Activated T-helper 1 cell treated with anti-CD3 and anti-CD28 coated beads, Interleukin-2, amount 50 U/mL, for 16 hours (primary cell): ENCODE measurements at places on chromosomes 7 and 10.

DNA sequence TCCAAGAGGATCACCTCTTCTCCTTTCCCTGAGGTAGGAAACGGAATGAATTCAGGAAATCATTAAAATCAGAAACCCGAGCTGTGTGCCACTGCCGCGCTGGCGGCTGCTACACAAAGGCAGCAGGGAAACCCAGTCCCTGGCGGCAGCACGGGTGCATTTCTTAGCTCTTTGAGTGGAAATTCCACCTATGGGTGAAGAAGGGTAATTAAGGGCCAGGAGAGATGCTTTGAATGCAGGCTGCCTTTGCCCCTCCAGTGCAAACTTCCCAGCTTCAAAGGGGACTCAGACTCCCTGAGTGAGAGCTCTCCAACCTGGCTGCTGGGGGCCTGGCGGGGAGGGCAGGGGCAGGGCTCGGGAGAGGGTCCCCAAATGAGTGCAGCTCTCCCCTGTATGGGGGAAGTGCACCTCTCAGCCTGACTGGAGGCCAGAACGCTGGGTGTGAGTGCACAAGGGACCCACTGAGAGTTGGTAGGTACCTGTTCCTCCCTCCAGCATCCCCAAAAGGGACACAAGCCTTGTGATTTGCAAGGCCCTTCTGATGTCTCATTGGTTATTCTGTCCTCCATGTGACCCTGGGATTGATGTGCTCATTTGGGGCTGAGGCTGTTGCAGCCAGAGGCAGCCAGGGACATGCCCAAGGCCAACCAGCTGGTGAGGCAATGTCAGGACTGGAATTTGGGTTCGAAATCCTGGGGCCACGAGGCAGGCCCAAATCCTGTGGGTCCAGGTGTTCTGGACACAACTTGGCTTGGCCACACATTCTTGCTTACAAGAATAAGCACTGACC, 16.3 kb upstream of the ZMIZ1 start:
- no peak for DNase-seq

- DNase-seq = no peak
Observed at GRCh38 chr7:134212576-134213546, 85.7 kb downstream of the LRGUK start.

DNA sequence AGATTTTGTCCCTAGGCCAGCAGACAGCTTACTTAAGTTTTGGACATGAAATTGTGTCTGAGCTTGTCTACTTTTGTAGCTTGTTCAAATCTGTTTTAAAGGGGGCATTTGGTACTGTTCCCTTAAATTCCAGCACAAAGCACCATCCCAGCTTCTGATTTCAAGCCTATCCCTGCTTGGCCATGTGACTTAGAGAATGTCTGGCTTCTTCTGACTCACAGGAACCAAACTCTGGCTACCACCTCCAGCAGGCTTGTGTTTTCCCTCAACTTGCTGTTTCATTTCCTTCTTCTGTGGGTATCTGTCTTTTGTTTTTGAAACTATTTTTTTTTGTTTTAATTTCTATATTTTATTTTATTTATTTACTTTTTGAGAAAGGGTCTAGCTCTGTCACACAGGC, 97.9 kb upstream of the FZD8 start:
- DNase-seq = no peak

GRCh38 chr10:8283986-8284385, 229.5 kb downstream of the GATA3 start:
- DNase-seq = no peak

- no peak for DNase-seq
Observed at GRCh38 chr10:33484787-33485186, 150.3 kb upstream of the NRP1 start.

GRCh38 chr10:69438536-69439349, 12.5 kb upstream of the TSPAN15 start:
- DNase-seq = no peak

DNA sequence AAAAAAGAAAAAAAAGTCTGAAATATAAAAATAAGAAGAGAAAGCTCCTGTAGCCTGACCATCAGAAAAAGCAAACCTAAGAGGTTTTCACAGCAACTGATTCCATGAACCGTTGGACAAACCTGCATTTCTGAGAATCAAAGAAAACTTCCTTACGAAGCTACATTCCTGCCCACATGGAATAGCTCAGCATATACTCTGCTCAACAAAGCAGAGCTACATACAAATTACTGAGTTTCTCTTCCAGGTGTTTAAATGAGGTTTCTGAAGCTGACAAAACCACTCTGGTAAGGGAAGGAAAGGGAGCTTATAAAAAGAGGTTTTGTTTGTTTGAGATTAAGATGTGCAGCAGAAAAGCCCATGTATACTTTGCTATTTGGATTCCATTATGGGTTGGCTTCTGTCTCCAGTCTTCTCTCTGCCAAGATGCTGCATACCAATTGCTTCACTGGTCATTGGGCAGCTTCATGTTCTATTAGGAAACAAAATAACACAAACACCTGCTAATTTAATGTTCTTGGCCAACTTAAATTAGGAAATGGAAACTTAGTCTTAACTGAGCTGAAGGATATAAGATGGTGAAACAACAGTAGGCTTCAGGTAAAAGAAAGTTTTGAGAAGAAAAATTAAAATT, 314.1 kb downstream of the LRRTM3 start:
- DNase-seq = no peak

GRCh38 chr10:49173201-49173772, 14.9 kb downstream of the TMEM273 start:
- DNase-seq = no peak

GRCh38 chr10:2611603-2612002, 455.7 kb upstream of the PFKP start:
- no peak for DNase-seq

- DNase-seq = no peak
Observed at GRCh38 chr7:126806614-126807013, 446.1 kb downstream of the GRM8 start.

DNA sequence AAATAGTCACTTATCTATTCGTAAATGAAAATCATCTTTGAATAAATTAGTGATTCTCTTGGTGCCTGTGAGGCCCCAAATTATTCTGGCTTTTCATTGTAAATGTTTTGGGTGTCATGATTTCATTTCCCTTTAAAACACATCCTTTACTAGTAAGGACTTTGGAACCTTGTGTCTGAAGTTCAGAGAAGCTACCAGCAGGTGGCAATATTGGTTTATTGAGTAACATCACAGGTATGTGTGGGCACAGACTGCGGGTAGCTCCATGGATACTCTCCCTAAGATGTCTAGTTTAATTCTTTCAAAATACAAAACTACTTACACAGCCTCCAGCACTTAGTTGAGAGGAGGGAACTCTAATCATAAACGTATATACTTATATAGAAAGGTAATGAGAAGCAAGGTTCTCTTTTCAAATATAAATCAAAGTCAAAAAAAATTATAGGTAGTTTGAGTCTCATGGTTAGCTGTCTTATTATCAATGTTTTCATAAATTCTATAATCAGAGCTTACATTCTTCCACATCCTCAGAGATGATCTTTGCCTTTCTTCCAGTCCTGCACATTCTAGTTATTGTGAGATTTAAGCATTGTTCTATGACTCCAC, 449.6 kb downstream of the GRM8 start:
- no peak for DNase-seq

GRCh38 chr10:131849591-131850382, 51.0 kb upstream of the PPP2R2D start:
- DNase-seq = no peak
